ENCODE measurements at places on chromosomes 16 and 17.

DNA sequence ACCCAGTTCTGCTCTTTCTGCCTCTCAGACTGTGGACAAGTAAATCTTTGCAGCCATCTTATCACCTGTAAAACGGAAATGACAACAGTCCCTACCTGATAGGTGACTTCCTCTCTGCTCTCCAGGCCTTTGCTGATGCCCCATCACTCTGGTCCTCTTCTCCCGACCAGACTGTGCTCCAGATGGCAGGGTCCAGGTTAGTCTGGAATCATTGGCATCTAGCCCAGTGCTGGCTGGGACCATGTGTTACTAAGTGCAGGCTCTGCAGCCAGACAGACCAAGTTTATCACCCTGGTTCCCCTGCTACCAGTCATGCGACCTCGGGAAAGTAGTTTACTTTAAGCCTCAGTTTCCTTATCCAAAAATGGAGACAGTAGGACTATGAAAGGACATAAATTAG lies 1.8 kb upstream of the NUBP1 start:
- peak; percentile 70 for DNase-seq

DNA sequence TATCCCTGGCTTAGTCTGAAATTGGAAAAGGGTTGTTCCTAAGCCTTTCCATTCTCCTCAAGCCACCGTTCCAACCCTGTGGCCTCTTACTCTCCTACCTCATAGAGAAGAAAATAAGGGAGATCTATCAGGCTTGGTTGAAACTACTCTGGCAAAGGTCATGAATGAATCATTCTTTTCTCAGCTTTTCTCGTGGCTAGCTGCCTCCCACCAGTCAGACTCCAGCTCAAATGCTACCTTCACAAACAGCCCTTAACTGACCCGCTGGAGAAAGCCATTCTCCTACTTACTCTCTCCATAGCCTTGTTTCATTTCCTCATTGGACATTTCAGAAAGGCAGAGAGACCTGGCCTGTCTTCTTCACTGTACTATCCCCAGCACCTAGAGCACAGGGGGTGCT lies 8.9 kb downstream of the MYH10 start:
- DNase-seq: no peak

DNA sequence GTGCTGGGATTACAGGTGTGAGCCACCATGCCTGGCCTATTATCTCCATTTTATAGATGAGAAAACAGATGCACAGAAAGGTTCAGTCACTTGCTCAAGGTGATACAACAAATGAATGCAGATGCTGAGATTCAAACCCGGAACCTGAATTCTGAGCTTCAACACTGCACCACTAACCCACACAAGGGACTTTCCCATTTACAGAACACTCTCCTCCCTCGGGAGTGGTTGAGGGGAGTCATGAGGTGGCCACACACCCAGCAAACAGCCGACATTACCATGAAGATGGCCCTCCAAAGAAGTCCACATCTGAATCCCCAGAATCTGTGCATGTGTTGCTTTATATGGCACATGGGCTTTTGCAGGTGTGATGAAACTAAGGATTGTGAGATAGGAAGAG lies 9.1 kb downstream of the BCL7C start:
- DNase-seq: no peak

GRCh38 chr16:69349536-69349935 lies 2.0 kb downstream of the TMED6 start:
- DNase-seq: no peak

- DNase-seq: no peak
Observed at GRCh38 chr17:4724650-4725049, 6.6 kb upstream of the MED11 start.
